ENCODE measurements at places on chromosomes 6 and 20.

GRCh38 chr6:24566020-24566767 is 71.4 kb downstream of the ALDH5A1 start:
- no peak for DNase-seq

DNA sequence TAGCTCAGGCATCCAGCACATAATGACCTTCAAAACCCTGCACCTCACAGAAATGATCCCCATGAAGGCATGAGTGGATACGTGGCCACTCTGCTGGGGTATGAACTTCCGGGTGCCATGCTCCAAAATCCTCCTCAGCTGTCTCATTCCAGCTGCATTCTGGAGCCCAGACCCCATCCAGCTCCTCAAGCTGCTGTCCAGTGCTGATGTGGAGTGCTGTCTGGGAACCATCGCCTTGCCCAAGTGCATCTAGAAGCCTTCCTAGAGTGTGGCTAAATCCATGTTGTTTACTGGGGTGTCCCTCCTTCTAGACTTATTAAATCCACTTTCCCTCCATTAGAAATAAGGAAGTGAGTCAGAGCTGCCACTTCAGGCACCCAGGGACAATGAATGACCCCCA is 130.8 kb upstream of the PTPRT start:
- no peak for DNase-seq

GRCh38 chr20:41748051-41748450 is 129.9 kb upstream of the CHD6 start:
- no peak for DNase-seq

- no peak for DNase-seq
Observed at GRCh38 chr20:53002786-53003185, 30.6 kb downstream of the TSHZ2 start.

- no peak for DNase-seq
Observed at GRCh38 chr6:125154118-125154760, 666 bp downstream of the TPD52L1 start.

DNA sequence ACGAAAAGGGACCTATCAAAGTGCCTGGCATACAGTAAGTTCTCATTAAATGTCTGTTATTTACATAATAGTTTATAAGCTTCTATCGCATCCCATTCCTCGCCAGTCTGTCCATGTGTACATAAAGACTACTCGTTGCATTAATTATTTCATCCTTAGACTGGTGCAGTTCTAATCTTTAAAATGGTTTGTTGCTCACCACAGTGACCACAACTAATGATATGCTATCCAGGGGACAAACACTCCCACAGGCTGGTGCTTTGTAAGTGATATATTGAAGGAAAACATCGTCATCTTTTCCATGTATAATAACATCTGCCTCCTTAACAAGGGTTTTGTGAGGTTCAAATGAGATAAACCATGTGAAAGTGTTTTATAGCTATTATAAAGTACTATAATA is 39.0 kb upstream of the HBS1L start:
- DNase-seq: no peak

DNA sequence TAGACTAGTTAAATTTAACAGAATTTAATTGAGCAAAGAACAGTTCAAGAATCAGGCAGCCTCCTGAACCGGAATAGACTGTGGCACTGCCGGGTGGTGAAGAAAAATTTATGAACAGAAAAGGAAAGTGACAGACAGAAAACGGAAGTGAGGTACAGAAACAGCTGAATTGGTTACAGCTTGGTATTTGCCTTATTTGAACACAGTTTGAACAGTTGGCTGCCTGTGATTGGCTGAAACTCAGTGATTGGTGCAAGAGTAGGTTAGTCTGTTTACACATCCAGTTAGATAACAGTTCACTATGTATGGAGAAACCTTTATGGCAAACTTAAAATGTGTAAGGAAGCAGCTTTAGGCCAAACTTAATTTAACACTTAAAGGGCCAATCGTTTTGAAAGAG is 116.0 kb upstream of the CITED2 start:
- peak; percentile 45 for DNase-seq

DNA sequence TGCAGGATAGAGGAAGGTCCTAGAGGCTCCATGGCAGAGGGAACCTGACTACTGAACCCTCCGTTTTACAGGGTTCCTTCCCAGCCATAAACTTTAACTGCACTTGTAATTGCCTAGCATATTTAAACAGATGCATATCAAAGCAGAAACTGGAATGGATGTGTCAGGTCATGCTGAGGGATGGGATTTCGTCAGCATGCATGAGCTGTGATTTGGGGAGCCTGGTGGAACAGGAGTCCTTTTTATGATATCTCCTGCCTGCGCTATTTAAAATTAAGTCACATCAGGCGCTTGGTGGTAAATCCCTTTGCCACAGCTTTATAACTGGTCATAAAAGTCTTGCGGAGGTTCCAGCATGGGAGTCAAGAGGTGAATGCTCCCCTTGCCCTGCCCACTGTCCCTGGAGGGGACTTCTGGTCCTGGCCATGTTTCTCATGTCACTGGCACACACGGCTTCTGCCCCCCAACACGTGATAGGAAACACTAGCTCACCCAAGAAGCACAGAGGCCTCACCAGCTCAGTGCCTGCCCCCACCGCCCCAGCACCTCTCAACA is 26.0 kb upstream of the PCMTD2 start:
- no peak for DNase-seq

DNA sequence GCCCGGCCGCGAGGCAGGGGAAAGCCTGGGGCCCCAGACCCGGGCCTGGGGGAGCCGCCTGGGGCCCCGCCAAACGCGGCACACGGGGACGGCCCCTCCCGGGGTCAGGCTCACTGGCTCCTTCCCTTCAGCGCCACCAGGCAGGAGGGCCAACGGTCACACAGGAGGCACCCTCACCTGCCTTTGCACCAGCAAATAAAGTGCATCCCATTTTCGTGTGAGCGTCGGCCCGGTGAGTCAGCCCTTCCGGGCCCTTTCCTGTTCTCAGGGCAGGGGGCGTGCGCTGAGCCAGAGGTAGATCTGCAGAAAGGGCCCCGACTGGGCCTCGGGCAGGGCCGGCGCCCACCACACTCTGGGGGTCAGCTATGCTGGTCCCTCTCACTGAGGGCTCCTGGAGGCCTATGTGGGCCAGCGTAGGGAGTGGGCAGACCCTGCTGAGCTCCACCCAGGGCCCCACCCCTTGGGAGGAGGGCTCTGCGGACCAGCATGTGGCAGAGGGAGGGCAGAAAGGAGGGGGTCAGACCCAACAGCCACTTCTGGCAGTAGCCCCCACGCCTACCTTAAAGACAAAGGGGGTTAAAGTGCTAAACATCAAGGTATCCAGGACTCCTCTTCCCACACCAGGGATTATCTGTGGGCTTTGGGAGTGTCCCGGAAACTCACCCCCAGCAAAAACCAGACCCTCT is 931 bp upstream of the UCKL1 start:
- peak; percentile 38 for DNase-seq

GRCh38 chr6:83310046-83310445 is 116.9 kb downstream of the RWDD2A start:
- no peak for DNase-seq

- no peak for DNase-seq
Observed at GRCh38 chr6:115443825-115444478, 616.7 kb downstream of the FRK start.

GRCh38 chr6:161300823-161301222 is 27.0 kb upstream of the AGPAT4 start:
- DNase-seq: no peak

DNA sequence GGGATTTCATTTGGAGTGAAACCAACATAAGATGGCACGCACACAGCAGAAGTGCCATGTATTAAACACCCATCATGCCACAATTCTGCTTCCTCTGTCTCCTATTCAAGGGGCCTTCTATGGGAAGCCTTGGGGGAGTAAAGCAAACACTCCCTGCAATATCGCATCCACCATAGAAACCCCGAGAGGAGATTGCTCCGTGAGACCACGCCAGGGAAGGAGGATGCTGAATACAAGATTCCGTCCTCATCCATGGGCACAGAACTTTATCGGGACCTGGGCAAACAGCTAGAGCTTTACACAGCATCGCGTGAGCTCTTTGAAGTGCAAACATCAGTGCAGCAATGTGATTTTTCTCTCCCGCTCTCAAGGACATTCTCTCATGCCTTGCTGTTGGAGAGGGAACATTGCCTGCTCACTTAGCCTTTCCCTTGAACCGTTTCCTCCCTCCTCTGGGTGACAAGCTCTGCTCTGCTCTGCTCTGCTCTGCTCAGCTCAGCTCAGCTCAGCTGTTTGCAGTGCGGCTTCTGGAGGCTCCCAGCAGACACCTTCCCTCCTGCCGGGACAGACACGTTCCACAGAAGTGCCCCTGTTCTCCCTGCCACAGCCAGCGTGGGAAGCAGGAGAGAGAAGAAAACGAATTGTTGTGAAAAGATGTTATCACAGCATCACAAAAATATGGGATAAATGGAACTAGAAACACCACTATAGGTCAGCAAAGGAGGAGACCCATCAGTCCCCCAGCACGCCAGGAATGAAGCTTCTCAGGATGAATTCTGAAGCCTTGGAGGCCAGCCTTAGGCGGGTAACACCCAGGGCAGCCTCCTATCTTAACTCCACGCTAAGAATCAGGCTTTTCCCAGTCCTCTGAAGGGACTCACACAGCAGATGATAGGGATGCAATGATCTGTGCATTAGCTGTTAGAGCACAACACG is 48.2 kb downstream of the RNASET2 start:
- no peak for DNase-seq

GRCh38 chr6:140460267-140460666 is 1085.8 kb upstream of the CITED2 start:
- no peak for DNase-seq

GRCh38 chr6:26205625-26206574 is 118.7 kb downstream of the HFE start:
- no peak for DNase-seq

DNA sequence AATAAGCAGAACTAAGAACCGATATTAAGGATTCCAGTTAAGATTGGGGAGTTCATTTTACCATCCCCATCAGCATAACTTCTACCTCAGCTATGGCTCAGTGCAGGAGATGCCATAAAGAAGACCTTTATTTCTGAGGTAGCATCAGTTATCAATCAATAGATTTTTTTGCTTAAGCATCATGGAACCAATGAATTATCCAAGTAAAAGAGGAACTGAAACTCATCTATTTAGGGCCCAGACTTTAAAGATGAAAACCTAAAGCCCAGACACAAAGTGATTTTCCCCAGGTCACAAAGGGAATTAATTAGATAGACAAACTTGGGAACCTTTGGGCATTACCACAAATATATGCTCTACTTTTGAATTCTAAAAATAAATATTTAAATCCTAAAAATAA is 59.2 kb upstream of the TINAG start:
- no peak for DNase-seq

DNA sequence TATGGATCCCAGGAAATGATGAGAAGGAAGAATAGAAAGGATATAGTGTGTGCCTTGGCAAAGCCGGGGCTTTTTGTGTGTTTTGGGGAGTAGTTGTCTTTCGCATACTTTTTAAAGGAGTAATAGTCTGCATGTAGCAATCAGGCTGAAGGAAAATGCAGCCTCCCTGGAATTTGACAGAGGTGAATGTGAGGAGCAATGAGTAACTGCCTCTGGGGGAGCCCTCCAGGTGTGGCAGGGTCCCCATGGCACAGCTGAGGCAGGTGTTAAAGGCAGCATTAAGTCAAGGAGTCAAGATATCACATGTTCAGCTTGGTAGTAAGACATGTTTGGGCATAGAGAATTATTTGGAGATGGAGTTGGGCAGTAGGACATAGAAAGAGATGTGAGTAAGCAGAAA is 203.1 kb downstream of the C6orf118 start:
- no peak for DNase-seq

- DNase-seq: no peak
Observed at GRCh38 chr6:56521454-56521853, 121.2 kb downstream of the DST start.

GRCh38 chr6:160188773-160189172 is 67.2 kb downstream of the SLC22A1 start:
- no peak for DNase-seq

- peak; percentile 3 for DNase-seq
Observed at GRCh38 chr6:31332637-31333602, 24.1 kb downstream of the HLA-B start.

DNA sequence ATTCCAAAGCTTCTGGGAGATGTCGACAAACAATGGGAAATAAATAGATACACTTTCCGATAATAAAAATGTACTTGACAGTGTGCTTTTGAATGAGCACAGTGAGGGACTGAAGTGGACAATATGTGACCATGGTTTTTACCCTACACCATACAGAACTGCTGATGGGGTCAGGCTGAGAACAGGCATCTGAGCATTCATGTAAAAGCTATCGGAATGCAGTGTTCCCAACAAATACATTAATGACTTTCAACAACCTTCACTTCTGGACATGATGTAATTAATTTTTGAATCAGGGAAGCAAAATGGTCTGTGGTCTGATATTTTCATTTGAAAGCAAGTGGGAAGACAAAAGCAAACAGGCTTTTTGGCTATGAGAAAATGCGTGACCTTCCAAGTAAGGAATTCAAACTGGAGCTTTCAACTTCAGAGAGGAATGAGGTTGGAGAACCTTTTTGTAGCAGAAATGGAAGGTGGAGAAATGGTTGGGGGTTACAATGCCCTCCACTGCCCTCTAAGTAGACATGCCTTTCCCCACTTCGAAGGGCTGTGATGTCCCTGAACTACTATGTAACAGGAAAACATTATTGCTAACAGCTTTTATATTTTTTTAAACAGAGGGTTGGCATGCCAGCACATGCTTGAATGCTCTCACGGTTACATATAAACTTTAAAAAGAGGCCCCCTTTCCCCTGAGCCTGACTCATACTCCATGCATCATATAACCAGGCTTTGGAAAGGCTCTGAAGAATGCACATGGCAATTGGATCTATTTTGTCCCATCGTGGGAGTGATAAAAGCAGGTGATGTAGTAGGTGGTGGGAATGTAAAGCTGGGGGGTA is 203.5 kb upstream of the CITED2 start:
- no peak for DNase-seq

GRCh38 chr6:170317718-170318117 is 11.2 kb downstream of the FAM120B start:
- DNase-seq: no peak

DNA sequence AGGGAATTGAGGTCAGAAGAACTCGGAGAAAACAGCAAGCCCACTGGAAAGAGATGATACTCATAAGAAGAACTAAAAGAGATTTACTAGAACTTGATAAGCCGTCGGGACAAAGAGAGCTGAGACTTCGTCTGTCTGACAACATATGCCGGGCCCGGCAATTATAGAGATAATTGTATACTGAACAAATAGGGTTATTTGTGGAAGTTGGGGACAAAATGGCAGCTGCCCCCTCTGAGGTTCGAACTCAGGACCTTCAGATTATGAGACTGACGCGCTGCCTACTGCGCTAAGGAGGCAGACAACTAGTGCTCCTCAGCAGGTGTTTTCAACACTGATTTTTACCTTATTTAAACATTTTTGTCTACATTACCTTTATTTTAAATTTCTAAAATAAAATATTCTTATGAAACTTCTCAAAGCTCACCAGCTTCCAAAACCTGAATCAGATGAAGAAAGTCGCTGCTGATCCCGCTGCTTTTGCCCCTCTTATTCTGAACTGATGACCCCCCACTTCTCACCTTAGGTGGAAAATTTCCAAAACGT is 29.3 kb upstream of the TRIM27 start:
- DNase-seq: peak; percentile 46

DNA sequence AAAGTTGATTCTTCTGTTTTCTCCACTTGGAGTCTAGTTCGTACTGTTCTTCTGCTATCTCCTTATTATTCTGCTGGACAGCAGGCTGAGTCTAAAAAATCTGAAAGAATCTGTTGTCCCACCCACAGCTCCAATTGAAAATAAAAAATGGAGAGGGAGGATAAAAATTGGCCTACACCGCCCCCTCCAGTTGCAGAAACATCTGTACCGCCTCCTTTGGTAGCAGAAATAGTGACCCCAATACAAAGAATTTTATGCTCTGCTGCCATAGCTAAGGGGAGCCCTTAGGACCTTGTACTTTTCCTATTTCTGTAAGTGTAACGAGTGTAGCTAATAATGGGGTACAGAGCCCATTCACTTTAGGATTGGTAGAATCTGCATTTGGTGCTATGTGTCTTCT is 4.9 kb upstream of the FKBP1A start:
- DNase-seq: no peak

Measured in CD4-positive, alpha-beta T cell treated with Interferon gamma for 1 hour (primary cell).